Mononuclear cell (primary cell): ENCODE measurements at places on chromosomes 7 and 10. TPM values are rescaled to one million over a fixed set of nuclear protein-coding genes. Genes with fewer than 3 reads are reported as not detected.

Gene SYNPO2L
- 0.10 TPM for total RNA-seq

Gene SH2B2
- total RNA-seq = 9.2 TPM

Gene IL2RA
- 3.7 TPM for total RNA-seq

Gene MSMB
- not detected for total RNA-seq

Gene CTAGE4
- 2.0 TPM for total RNA-seq

Gene FOXI2
- not detected for total RNA-seq

Gene ZNF3
- total RNA-seq = 37.4 TPM

Gene CRTAC1
- total RNA-seq = not detected
